ENCODE measurements at places on chromosomes 5 and 9. TPM values are rescaled to one million over a fixed set of nuclear protein-coding genes. Genes with fewer than 3 reads are reported as not detected.

ZDHHC21 gene
- total RNA-seq = 6.5 TPM

PCDH12 gene
- 0.26 TPM for total RNA-seq

NAIP gene
- total RNA-seq = 11.1 TPM

SMU1 gene
- 22.6 TPM for total RNA-seq

SPINK7 gene
- total RNA-seq = not detected

GABRB2 gene
- not detected for total RNA-seq

DOCK8 gene
- total RNA-seq = 389 TPM

SH3GLB2 gene
- total RNA-seq = 107 TPM

PCDHGB6 gene
- not detected for total RNA-seq

MOB3B gene
- 2.5 TPM for total RNA-seq

DNLZ gene
- total RNA-seq = 20.4 TPM

SLU7 gene
- total RNA-seq = 41.0 TPM

CXCL14 gene
- total RNA-seq = not detected

ADAMTS19 gene
- total RNA-seq = not detected

MARCHF11 gene
- not detected for total RNA-seq
